Regular cardiac myocyte (primary cell): ENCODE measurements at places on chromosomes 4 and X. TPM values are rescaled to one million over a fixed set of nuclear protein-coding genes. Genes with fewer than 3 reads are reported as not detected.

LANCL3 gene
- 0.28 and 0.38 TPM in 2 replicates for total RNA-seq

DTHD1 gene
- total RNA-seq, result not detected in 2 replicates

FBXO8 gene
- total RNA-seq, result 34.1 and 48.5 TPM in 2 replicates

SCD5 gene
- 16.3 and 25.7 TPM in 2 replicates for total RNA-seq

STK32B gene
- 2.1 and 2.8 TPM in 2 replicates for total RNA-seq

EVC gene
- total RNA-seq, result 22.2 and 33.8 TPM in 2 replicates

NXF2B gene
- total RNA-seq, result not detected in 2 replicates

LPAR4 gene
- total RNA-seq, result under 0.01 and 0.19 TPM in 2 replicates

RASSF6 gene
- under 0.01 TPM in 1 of 2 replicates, not detected in the other for total RNA-seq

REPS2 gene
- total RNA-seq, result 0.38 and 0.85 TPM in 2 replicates
